Sciatic nerve (tissue), 2 donors: ENCODE measurements at places on chromosomes 6 and 20.

GRCh38 chr6:24859608-24860200, 61.0 kb upstream of the ARMH2 start:
- no peak for DNase-seq

DNA sequence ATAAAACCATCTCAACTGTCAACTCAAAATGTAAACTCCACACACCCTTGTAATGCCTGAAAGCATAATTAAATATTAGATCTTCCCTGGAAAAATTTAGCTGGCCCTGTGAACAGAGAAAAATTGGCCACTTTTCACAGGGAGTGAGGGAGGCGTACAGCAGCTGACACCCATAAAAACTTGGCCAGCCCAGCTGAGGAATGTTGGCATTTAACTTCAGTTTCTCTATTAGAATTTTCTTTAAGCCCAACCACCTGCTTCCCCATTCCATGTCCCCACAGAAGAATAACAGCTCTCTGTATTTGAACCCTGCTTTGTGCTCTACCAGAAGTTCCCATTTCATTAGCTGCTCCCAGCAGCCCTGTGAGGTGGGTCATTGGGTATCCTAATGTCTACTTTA, 41.0 kb downstream of the PKHD1 start:
- no peak for DNase-seq

GRCh38 chr6:151808371-151809241, 1.1 kb downstream of the ESR1 start:
- DNase-seq, result no peak

DNA sequence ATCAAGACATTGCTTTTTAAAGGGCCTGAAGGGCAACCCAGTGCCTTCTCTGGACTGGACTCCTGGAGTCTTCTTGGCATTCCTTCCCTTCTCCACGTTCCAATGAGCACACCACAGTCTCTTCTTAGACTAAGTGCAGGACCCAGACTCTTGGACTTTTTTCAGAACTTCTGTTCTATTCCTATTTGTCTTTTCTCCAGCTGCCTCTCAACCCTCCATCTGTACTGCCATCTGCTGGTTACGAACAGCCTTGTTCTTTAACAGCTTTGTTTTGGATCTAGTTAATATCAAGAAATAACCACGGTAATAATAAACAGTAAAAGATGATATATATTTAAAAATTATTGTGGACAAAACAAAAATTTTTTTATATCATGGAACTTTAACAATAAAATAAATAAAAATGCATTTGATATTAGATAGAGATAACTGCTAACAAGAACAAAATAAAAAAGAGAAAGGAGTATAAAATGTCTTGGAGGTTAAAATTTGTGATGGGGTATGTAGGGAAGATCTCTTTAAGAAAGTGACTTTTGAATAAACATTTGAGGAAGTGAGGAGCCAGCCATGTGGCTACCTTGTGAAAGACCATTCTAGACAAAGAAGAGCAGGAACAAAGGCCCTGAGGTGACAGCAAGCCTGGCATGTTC, 105.1 kb upstream of the HCRTR2 start:
- DNase-seq, result no peak

- DNase-seq, result no peak
These were observed 978.5 kb downstream of the TBC1D32 start for GRCh38 chr6:120355822-120356221.

GRCh38 chr6:136763716-136764516, 28.4 kb downstream of the MAP3K5 start:
- no peak for DNase-seq

DNA sequence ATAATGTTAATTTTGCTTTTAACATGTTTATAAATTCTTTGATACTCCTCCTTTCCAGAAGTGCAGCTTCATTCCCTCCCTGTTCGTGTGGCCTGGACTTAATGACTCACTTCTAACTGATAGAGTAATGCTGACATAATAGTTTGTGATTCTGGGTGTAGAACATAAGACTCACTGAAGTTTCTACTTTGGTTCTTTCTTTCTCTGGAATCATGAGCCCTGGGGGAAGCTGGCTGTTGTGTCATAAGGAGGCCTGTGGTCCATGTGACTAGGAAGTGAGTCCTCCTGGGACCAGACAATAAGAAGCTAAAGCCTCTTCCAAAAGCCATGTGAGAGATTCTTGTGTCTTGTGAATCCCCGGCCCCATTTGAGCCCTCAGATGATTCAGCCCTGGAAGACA, 30.5 kb upstream of the HLA-G start:
- no peak for DNase-seq

- no peak for DNase-seq
These were observed 71.6 kb downstream of the GPX5 start for GRCh38 chr6:28597217-28597835.

- no peak for DNase-seq
These were observed 105.7 kb upstream of the QKI start for GRCh38 chr6:163308629-163309440.

- no peak for DNase-seq
These were observed 75.7 kb upstream of the RALY start for GRCh38 chr20:33917831-33918525.

GRCh38 chr6:109372130-109372529, 10.1 kb downstream of the CD164 start:
- DNase-seq, result no peak

DNA sequence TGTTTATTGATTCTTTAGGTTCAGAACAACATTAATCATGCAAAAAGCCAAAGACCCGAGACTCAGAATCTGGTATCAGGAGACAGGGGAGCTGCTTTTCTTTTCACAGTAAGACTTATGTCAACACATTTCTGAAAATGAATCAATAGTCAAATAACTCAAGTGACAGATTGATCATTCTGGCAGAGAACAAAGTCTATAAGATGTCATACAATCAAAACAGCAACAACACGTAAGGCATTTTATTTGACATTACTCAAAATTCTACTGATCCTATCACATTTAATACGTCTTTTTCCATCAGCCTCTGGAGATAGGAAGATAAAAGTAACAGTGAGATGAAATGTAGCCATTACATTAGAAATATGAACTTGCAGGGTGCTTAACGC, 93.4 kb upstream of the EEF1E1 start:
- DNase-seq, result no peak
